Activated naive CD8-positive, alpha-beta T cell treated with anti-CD3 and anti-CD28 coated beads for 36 hours (primary cell): ENCODE measurements at places on chromosomes 7 and 10. TPM values are rescaled to one million over a fixed set of nuclear protein-coding genes. Genes with fewer than 3 reads are reported as not detected.

The SNCG gene
- not detected for total RNA-seq

DNA sequence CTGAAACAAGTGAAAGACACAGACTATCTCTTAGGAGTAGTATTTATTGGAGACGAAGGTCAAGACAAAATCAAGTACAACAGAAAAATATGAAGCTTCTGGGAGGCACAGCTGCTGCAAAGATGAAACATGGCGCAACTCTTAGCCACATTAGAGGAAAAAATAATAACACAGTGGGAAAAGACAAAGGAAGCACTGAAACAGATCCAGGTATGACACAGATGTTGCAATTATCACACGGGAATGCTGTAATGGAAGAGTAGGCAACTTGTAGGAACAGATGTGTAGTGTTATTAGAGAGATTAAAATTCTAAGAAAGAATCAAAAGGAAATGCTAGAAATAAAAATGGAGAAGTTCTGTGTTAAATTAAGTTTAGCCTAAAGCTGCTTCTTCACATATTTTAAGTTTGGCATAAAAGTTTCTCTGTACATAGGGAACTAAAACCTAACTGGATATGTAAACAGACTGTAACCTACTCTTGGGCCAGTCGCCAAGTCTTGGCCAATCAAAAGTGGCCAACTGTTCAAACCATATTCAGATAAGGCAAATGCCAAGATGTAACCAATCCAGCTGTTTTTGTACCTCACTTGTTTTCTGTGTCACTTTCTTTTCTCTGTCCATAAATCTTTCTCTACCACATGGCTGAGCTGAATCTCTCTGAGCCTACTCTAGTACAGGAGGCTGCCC is 1132.0 kb upstream of the LRRTM3 start:
- DNase-seq: no peak
- H3K27ac ChIP-seq: no peak overlapping the region
- H3K4me1 ChIP-seq: no peaks in the 10 kb centered on the region
- H3K4me3 ChIP-seq: no peak overlapping the region
- no peaks in the 10 kb centered on the region for H3K36me3 ChIP-seq

DNA sequence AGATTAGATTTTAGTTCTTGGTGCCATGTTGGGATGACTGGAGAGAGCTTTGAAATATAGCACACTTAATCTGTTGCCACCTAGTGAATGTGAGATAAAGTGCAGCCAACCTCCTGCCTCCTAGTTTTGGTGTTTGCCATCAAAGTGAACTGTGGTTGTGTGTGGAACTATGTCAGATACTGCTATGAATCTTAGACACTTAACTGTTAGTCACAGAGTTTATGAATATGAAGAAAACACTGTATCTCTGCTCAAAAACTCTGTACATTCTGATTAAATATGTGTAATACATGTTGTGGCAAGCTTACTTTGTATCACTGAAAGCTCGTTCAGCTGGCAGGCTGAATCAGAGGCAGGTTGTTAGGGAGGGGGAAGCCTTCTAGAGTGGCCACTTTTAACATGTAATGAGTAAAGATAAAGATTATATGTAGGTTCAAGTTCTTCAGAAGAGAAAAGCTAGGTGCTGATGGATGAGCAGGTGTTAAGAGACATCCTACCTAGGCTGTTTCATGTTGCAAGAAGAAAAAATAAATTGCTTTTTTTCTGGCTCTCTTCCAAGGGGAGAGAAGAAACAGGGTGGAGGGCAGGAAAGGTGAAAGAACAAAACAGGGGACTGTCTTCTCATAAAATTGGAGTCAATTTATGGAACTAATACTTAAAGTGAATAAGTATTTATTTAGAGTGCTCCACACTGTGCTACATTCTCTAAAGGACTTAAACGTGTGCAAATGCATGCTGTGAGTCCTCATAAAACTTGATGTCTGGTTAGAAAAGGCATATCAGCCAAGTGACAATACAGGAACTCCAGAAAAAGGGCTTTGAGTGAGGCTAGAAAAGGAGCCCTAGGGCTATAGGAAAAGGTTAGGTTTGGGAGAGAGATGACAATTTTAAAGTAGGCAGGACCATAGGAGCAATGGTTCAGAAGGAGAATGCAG is 14.1 kb upstream of the LAMB1 start:
- no peaks in the 10 kb centered on the region for H3K4me1 ChIP-seq
- no peak overlapping the region for H3K4me3 ChIP-seq
- DNase-seq: no peak
- no peaks in the 10 kb centered on the region for H3K36me3 ChIP-seq

GRCh38 chr7:101258243-101258731 is 13.4 kb upstream of the FIS1 start:
- no peak overlapping the region for H3K4me3 ChIP-seq
- H3K36me3 ChIP-seq: no peaks in the 10 kb centered on the region
- no peaks in the 10 kb centered on the region for H3K4me1 ChIP-seq
- no peak overlapping the region for H3K27ac ChIP-seq

DNA sequence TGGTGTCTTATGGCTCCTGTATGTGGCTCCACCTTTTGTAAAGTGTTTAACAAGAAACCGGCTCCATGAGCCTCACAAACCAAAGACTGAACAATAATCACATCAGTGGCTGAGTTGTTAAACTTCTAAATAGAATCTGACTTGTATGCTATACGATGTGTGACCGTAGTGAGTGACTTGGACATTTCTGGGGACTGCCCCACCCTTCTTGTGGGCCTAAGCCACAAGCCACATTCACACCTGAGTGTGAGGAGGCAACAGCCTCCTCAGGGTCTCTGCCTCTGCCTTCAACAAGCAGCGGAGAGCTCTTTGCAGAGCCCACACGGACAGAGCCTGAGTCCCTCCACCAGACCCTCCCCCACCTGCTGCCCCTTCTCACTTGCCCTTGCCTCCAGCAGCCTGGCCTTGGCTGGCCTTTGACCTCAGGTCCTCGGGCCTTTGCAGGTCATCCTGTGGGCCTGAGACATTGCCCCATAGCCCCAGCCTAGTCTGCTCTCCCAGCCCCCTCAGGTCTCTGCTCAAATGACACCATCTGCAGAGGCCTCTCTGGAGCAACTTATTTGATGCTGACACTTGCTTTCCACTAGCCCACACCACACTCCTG is 156.8 kb upstream of the TNS3 start:
- peaks cover 12% of the 10 kb centered on the region for H3K27me3 ChIP-seq
- no peaks in the 10 kb centered on the region for H3K4me1 ChIP-seq
- H3K36me3 ChIP-seq: no peaks in the 10 kb centered on the region
- no peak overlapping the region for H3K4me3 ChIP-seq
- H3K27ac ChIP-seq: no peak overlapping the region
- no peak for DNase-seq

DNA sequence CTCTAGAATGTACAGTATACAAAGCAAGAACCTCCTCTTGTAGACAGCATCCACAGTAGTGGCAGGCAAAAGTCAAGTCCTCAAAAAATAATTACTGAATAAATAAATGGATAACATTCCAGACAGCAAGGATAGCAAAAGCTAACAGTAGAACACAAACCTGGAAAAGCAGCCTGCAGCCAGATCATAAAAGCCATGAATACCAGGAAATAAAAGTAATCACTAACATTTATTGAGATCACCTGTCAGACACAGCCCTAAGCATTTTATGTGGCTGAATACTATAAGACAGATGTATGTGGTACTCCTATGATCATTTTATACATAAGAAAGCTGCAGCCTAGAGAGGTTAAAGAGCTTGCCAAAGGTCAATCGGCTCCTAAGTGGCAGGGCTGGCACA is 34.0 kb downstream of the CUL2 start:
- H3K36me3 ChIP-seq: peaks cover 19% of the 10 kb centered on the region
- no peak for DNase-seq
- H3K4me3 ChIP-seq: no peak overlapping the region
- H3K4me1 ChIP-seq: peaks cover 10% of the 10 kb centered on the region
- H3K27me3 ChIP-seq: no peaks in the 10 kb centered on the region

DNA sequence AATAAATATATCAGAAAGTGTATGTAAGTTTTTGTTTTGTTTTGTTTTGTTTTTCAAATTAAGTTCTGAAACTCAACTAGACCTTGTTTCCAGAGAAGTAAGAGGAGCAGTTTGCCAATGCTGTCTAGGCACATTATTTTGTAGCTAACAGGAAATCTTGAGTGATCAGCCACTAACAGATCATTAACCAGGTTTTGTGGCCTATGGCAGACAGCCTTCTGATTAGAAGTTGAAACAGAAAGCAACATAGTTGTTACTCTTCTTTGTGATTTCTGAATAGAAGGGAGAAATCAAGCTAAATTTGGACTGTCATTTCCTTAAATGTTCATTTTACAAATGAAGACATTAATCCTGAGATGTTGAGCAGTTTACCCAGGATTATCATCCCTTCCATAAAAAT is 142.6 kb downstream of the PLXDC2 start:
- no peaks in the 10 kb centered on the region for H3K4me1 ChIP-seq

DNA sequence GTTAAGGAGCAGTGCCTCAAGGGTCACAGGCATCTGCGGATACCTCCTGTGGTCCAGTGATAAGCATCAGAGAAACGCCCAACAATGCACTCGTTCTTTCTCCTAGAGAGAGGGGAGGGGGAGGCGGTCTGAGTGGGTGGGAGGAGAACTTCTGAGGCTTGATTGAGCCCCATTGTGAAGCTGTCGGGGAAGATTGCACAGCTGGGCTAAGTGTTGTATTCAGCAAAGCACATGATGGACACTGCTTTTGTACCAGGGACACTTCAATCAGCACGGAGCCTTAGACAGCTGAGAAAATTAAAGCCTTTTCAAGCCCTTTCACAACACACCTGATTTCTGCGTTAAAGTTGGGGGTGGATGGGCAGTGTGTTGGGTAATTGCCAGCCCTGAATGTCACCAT is 230.3 kb upstream of the GHITM start:
- H3K27me3 ChIP-seq: no peaks in the 10 kb centered on the region
- H3K36me3 ChIP-seq: no peaks in the 10 kb centered on the region
- DNase-seq: no peak
- H3K27ac ChIP-seq: no peak overlapping the region
- no peaks in the 10 kb centered on the region for H3K4me1 ChIP-seq

- no peak overlapping the region for H3K4me3 ChIP-seq
- no peaks in the 10 kb centered on the region for H3K36me3 ChIP-seq
- H3K4me1 ChIP-seq: no peaks in the 10 kb centered on the region
These were observed 153.7 kb upstream of the AGK start for GRCh38 chr7:141397236-141398163.

The TEX47 gene
- not detected for total RNA-seq

The LAMB4 gene
- total RNA-seq: 0.40 TPM

GRCh38 chr10:18238870-18239485 is 98.8 kb downstream of the CACNB2 start:
- H3K4me3 ChIP-seq: no peak overlapping the region
- no peaks in the 10 kb centered on the region for H3K4me1 ChIP-seq
- no peaks in the 10 kb centered on the region for H3K36me3 ChIP-seq
- no peak for DNase-seq
- peaks cover 3% of the 10 kb centered on the region for H3K27me3 ChIP-seq
- H3K27ac ChIP-seq: no peak overlapping the region

- no peak overlapping the region for H3K4me3 ChIP-seq
- DNase-seq: no peak
- H3K27me3 ChIP-seq: no peaks in the 10 kb centered on the region
- no peaks in the 10 kb centered on the region for H3K4me1 ChIP-seq
- no peaks in the 10 kb centered on the region for H3K36me3 ChIP-seq
- H3K27ac ChIP-seq: no peak overlapping the region
These were observed 212.5 kb upstream of the CELF2 start for GRCh38 chr10:10804998-10805740.

DNA sequence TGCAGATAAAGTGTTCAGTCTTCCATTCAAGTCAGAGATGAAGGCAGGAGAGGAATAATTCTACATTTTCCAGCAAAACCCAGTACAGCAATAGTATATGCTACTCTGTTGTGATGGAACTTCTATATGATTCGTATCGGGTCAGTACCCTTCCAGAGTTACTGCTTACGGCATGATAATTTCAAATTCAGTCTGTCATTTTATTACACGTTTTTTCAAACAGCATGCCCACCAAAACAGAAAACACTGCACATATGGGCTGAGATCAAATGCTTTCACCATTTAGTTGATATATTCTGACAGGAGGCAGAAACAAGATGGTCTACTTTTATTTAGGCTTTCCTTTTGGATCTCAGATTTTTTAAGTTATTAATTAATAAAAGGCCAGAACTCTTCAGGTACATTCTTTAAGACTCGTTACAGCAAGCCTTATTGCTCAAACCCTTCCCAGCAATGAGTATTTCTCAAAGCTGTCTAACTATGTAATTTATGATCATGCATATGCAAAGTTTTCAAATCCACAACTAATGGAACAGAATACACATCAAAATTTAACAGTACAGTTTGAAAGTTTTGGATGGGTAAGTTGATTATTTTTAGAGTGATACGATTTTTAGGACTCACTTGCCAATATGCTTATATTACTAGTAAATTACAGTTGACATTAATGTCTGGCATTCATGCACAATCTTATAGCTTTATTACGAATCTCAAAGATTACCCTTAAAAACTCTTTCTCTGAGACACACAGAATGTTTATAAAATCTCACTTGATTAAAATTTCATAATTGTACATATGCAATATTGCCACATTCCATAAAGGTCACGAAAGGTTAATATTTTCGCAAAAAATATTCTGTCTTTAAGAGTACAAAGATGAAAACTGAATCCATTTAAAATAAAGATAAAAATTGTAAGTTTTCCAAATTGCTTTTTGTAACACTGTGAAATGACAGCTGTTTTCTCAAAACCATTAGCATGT is 91.0 kb downstream of the ANK3 start:
- no peak overlapping the region for H3K4me3 ChIP-seq
- no peaks in the 10 kb centered on the region for H3K36me3 ChIP-seq
- H3K27ac ChIP-seq: no peak overlapping the region

GRCh38 chr10:121891103-121891502 is 36.7 kb downstream of the ATE1 start:
- peaks cover 7% of the 10 kb centered on the region for H3K36me3 ChIP-seq
- DNase-seq: no peak
- H3K27ac ChIP-seq: no peak overlapping the region

The PDZD7 gene
- 0.14 TPM for total RNA-seq

The PAX4 gene
- total RNA-seq: not detected

The POM121L12 gene
- total RNA-seq: not detected

DNA sequence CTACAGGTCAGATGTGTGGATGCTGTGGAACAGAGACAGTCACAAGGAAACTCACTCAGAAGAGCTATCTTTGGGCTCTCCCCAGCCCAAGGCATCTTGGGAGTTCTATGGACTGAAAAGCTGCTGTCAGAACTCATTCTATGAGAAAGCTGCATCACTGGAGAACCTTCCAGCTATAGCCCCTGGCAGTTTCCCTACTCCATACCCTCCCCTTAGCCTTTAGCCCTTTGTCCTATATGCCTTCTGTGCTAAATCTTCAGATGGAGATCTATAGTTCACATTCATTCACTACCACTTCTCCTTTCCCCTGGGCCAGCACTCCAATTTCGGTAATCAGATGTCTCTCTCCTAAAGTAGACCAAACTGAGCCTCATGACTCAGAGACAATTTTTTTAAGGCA is 6.9 kb downstream of the WNT8B start:
- no peaks in the 10 kb centered on the region for H3K27me3 ChIP-seq
- DNase-seq: no peak
- no peak overlapping the region for H3K4me3 ChIP-seq
- no peak overlapping the region for H3K27ac ChIP-seq
- H3K36me3 ChIP-seq: no peaks in the 10 kb centered on the region

The FAM241B gene
- total RNA-seq: 9.9 TPM

The SEPTIN7 gene
- 256 TPM for total RNA-seq
